ENCODE measurements at places on chromosomes 4 and X.

DNA sequence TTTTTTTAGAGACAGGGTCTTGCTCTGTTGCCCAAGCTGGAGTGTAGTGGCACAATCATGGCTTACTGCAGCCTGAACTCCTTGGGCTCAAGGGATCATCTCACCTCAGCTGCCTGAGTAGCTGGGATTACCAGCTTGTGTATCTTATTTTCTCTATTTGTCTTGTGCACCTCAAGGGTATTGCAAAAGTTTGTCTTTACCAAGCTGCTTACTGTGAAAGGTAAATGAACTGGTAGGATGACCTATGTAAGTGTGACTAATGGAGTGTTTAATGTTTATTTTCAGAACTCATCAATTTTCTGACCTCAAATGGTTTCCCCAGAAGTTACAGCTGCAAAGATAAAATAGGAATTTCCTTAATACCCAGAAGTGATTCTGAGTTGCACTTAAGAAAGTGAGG, 5.3 kb upstream of the FGA start:
- no peak for DNase-seq

- DNase-seq, result no peak
Observed at GRCh38 chr4:40446839-40447238, 111.7 kb downstream of the CHRNA9 start.

- DNase-seq, result no peak
Observed at GRCh38 chr4:182240161-182241130, 2.8 kb upstream of the TENM3 start.

GRCh38 chr4:187335339-187335738, 611.7 kb upstream of the FAT1 start:
- no peak for DNase-seq

GRCh38 chr4:4647041-4647440, 105.2 kb upstream of the STX18 start:
- no peak for DNase-seq

DNA sequence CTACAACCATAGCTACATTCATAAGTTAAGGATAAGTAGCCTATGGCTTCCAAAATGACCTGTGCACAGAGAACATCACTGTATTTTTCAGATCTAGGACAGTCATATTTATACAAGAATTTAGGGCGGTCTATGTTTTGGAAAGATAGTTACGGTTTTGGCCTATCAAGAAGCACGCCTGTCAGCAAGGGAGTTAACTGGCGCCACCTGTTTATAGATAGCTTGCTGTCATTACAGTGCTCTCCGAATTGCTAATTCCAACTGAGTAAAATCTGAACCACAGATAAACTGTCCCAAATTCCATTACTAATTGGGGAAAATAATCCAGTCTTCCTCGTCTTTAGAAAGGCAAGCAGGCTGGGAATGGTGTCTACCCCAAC, 646 bp downstream of the ABCB7 start:
- DNase-seq, result no peak

- DNase-seq, result no peak
Observed at GRCh38 chr4:170736710-170737109, 647.0 kb upstream of the AADAT start.

DNA sequence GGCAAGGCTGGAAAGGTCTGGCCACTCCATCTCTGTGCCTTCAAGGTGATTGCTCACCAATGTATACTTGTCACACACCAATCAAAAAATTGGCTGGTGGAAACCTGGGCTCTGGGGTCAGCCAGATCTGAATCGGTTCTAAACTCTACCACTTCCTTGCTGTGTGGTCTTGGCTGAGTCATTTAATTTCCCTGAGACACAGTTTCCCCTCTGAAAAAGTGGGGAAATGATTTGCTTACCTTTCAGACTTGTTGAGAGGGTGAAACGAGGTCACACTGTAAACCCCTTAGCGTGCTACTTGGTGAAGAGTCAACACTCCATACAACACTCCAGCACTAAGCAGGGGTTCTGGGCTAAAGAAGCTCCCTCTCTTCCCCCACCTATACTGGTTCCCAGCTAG, 252.3 kb upstream of the ZIC3 start:
- DNase-seq, result no peak

- no peak for DNase-seq
Observed at GRCh38 chrX:29297171-29297800, 710.0 kb downstream of the IL1RAPL1 start.

- DNase-seq, result no peak
Observed at GRCh38 chr4:85994576-85994975, 365.3 kb downstream of the MAPK10 start.

DNA sequence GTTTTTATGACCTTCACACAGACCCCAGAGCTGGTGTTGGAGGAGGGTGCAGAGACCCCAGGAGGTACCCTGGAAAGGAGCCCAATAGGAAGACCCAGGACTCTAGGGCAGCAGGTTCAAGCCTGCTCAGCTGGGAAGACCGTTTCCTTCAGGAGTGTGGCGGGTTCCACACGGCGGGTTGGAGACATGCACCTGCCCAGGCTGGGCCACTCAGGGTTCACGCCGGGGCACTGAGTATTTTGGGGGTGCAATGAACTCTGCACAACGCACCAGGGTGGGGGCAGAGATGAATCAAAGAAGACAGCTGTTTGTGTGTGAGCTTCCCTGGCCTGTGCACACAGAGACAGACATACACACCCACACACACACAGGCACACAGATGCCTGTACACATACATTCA, 52.5 kb upstream of the PPP2R3B start:
- DNase-seq, result no peak

- no peak for DNase-seq
Observed at GRCh38 chrX:110698696-110699095, 96.9 kb downstream of the CHRDL1 start.

DNA sequence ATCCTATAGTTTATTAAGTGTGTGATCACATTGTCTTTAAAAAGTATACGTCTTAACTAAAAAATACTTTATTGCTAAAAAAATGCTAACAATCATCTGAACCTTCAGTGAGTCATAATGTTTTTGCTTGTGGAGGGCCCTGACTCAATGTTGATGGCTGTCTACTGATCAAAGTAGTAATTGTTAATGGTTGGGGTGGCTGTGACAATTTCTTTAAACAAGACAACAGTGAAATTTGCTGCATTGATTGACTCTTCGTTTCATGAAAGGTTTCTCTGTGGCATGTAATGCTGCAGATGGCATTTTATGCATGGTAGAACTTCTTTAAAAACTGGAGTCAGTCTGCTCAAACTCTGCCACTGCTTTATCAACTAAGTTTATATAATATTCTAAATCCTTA, 101.4 kb upstream of the IL15 start:
- DNase-seq, result no peak

- no peak for DNase-seq
Observed at GRCh38 chrX:16617382-16617781, 32.6 kb upstream of the S100G start.

DNA sequence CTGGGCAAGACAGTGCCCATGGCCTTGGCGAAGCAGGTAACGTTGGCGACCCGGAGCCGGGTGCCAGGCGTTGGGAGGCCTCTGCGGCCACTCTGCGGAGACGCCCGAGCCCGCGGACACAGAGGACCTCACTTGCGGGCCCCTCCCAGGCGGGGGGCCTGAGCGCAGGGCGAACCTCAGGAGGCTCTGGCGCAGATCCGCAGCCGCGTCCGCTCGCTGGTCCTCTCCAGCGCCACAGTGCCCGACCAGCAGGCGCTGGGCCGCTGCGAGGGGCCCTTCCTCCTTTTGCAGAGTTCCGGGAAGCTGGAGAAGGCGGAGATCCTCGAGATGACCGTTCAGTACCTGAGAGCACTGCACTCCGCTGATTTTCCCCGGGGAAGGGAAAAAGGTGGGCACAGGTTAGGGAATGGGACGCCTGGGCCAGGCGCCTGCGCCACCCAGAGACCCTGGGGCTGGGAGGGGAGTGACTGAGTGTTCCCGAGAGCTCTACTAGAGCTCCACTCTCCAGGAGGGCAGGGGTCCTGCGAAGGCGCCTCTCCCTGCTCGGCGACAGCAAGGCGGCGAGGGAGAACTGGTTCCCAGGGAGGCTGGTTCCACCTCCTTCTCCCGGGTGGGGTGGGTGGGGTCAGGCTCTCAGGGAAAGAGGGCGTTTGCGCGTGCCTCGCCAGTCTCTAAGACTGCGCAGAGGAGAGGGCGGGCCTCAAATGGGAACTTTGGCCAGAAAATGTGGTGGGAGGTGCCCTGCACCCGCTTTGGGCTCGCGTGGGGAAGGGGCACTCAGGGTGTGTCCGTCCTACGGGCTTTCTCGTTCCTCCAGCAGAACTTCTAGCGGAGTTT, 1.4 kb downstream of the HELT start:
- DNase-seq, result no peak

GRCh38 chr4:117063961-117064696, 21.2 kb downstream of the TRAM1L1 start:
- DNase-seq, result no peak

GRCh38 chr4:15348236-15348635, 79.6 kb upstream of the C1QTNF7 start:
- no peak for DNase-seq

GRCh38 chr4:181687116-181687515, 556.1 kb upstream of the TENM3 start:
- no peak for DNase-seq

GRCh38 chr4:76996445-76996844, 46.9 kb downstream of the SEPTIN11 start:
- DNase-seq, result no peak

DNA sequence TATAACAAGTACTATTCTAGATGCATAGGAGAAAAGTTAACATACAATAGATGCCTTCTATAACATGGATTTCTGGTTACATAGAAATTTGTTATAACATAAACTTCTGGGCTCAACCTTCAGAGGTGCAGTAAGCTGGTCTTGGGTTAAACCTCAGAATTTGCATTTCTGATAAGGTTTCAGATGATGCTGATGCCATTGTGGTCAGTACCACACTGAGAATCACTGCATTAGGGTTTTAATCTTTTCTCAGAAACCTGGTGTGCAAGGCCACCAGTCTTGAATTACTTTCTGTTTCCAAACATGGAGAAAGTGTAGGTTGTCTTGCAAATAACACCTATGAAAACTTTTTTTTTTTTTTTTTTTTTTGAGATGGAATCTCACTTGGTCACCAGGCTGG, 146.2 kb downstream of the SPOCK3 start:
- DNase-seq, result no peak

- no peak for DNase-seq
Observed at GRCh38 chrX:48683411-48683982, at the start of gene WAS. Gene WAS (plus strand): TSS chrX:48683799. CDS start chrX:48683854, 55 bp downstream.

DNA sequence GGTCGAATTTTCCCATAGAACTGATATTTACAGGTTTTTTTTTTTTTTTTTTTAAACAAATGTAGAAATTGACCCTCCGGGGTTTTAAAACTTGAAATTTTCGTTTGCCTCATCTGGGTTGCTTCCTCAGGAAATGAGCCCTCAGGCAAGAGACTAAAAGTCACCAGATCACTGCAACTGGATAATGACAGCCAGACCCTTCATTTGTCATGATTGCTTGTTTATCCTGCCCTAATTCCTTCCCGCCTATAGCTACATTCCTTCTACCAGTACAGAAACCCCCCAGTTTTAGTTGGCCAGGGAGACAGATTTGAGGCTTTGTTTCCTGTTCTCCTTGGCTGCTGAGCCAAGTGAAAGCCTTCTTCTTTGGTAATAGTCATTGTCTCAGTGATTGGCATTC, 44.0 kb upstream of the IGFBP7 start:
- no peak for DNase-seq

DNA sequence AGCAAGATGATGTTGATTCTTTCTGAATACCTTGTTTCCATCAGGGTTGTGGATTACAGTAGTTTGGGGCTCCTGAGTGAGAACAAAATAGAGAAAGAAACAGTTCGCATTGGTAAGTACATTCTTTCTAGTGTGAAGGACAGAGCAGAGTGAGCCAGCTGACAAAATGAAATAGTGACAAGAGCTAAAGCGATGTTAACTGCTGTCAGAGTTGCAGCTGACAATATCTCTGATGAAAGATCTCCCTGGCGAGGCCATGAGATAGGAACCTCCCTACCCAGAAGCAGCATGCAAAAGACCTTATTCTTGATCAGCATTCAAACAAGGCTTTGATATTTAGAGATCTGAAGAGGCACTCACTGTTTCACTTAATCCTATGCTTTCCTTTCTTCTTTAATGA, 258.6 kb downstream of the CAMK2D start:
- DNase-seq, result no peak

GRCh38 chr4:1249731-1250526, 999 bp upstream of the CTBP1 start:
- DNase-seq, result no peak

DNA sequence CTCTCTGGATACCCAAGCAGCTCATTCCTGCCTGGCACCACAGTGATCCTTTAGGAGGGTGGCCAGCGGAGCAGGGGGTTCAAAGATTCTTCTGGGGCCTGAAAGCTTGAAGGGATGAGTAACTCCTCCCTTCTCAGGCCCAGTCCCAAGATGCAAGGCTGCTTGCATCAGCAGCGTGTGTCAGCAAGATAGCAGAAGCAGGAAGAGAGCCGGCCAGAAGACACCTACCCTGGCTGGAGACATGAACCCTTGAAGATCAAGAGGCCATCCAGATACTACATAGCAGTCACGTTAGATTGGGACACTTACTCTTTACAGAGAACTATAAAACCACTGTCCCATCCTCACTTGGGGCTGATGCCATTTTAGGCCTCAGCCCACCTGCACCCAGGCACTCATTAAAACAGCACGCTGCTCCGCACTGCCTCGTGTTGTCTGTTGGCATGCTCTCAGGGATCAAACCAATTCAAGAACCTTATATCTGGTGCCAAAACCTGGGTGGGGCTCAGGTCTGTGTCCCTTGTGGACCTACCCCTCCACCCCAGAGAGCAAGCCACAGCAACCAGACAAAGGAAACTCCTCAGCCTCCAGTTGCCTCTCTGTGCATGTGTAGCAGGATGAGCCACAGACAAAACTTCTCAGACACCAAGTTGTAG, 6.5 kb downstream of the UGT2B17 start:
- DNase-seq, result no peak

DNA sequence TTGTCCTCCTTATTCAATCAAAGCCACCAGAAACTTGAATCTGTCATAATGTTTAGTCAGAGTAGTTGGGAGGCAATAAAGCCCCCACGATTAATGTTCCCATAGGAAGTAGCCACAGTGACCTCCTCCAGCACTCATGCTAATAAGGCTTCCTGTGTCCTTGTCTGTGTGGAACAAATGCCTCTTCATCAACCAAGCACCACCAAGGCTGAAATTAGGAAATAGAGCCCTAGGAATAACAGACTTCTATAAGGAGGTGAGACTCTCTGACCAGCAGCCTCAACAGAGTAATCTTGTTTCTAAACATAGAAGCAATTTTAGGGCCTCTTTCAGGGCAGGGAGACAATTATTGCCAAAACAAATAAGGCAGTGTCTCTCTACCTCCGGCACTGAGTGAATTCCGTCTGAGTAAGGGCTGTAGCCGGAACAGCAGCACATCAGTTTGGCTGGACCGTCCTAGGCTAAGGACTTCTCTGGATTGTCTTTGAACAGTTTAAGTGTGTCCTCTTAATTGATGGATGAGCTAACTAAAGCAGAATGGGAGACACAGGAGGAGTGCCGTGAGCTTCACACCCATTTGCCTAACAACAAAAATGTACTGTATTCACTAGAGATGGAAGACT, 329.2 kb upstream of the HAND2 start:
- DNase-seq, result no peak

GRCh38 chrX:154308108-154308946, 12.7 kb downstream of the TKTL1 start:
- peak; percentile 36 for DNase-seq

- no peak for DNase-seq
Observed at GRCh38 chrX:68488657-68489056, 10.2 kb upstream of the YIPF6 start.
